Sigmoid colon (tissue), 7 donors: ENCODE measurements at places on chromosomes 1 and 21. TPM values are rescaled to one million over a fixed set of nuclear protein-coding genes. Genes with fewer than 3 reads are reported as not detected.

DNA sequence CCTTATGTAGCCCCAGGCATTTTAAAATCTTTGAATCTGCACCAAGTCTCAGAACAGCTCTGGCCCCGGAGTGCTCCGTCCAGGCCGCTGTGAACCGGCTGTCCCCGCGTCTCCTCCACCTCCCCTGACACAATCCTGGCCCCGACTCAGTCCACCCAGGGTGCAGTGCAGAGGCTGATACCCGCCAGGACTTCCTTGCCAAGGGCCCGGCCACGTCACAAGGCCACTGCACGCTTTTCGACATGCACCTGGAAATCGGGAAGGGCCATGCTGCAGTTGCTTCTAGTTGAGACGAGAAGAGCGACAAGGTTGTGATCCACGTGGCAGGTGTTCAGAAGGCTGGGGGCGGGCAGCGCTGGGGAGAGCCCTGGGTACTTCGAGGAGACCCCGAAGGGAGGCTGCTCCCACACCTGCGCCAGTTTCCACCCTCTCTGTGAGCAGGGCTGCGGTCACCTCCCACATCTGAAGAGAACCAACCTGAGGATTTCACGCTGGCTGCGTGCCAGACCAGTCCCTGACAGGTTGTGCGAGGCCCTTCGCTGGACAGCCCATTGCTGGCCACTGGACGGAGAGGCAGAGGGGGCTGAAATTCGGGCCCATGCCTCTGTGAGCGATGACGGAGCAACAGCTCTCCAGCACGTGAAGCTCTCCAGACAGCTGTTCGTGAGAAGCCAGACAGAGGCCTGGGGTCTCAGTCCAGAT, 6.7 kb downstream of the VWA1 start:
- no peaks in the 10 kb centered on the region for H3K27me3 ChIP-seq
- no peak overlapping the region for H3K4me3 ChIP-seq
- no peak for DNase-seq
- no peaks in the 10 kb centered on the region for H3K36me3 ChIP-seq
- peaks cover 40% of the 10 kb centered on the region for H3K4me1 ChIP-seq
- peak overlapping the region; percentile 27 for H3K27ac ChIP-seq

The AGT gene
- polyA plus RNA-seq, result 1.6 TPM

The SHE gene
- polyA plus RNA-seq, result 5.7 TPM

The PDZK1IP1 gene
- 35.4 TPM for polyA plus RNA-seq

DNA sequence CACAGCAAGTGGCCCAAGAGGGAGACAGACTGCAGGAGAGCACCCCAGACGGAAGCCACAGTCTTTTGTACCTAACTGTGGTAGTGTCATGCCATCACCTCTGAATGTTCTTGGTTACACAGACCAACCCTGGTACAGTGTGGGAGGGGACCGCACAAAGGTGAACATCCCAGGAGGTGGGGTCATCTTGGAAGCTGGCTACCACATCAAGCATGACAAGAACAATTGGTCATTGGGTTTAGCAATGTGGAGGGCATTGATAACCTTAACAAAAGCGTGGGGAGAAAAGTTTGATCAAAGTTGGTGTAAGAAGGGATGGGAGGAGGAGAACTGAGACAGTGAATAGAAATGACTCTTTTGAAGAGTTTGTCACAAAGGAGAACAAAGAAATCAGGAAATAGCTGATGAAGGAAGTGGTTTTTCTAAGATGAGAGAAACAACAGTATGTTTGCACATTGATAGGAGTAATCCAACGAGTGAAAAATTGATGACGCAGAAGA, 87.1 kb upstream of the CACNA1E start:
- DNase-seq, result no peak
- no peaks in the 10 kb centered on the region for H3K4me1 ChIP-seq
- no peak overlapping the region for H3K27ac ChIP-seq
- no peak overlapping the region for H3K4me3 ChIP-seq
